Skeletal muscle tissue (tissue), 5 donors: ENCODE measurements at places on chromosomes 5 and 9. TPM values are rescaled to one million over a fixed set of nuclear protein-coding genes. Genes with fewer than 3 reads are reported as not detected.

BAAT gene
- 0.52 TPM for total RNA-seq

GPR21 gene
- 3.1 TPM for total RNA-seq

EGFLAM gene
- 41.8 TPM for total RNA-seq

PTGER4 gene
- 10.4 TPM for total RNA-seq

TPPP gene
- total RNA-seq: 3.7 TPM

MGAT4B gene
- 32.4 TPM for total RNA-seq

IFNA2 gene
- total RNA-seq: not detected

PDE6A gene
- total RNA-seq: not detected

ADRB2 gene
- total RNA-seq: 3.1 TPM

PDE8B gene
- total RNA-seq: 1.0 TPM

RECK gene
- total RNA-seq: 14.6 TPM

ZMAT2 gene
- total RNA-seq: 33.4 TPM

UGT3A2 gene
- total RNA-seq: under 0.01 TPM

TMEM252 gene
- total RNA-seq: not detected

LIFR gene
- total RNA-seq: 101 TPM

CWC27 gene
- total RNA-seq: 9.9 TPM

TTC33 gene
- 17.2 TPM for total RNA-seq

GARIN3 gene
- total RNA-seq: not detected

DOK3 gene
- 5.7 TPM for total RNA-seq

PTGR1 gene
- 53.2 TPM for total RNA-seq

BTNL9 gene
- total RNA-seq: 9.9 TPM

SLC36A2 gene
- under 0.01 TPM for total RNA-seq

RMND5B gene
- total RNA-seq: 29.2 TPM

ARID3C gene
- total RNA-seq: not detected

WDR31 gene
- 2.1 TPM for total RNA-seq

HTR1A gene
- not detected for total RNA-seq

TEX48 gene
- not detected for total RNA-seq

DMGDH gene
- 3.1 TPM for total RNA-seq

MYMK gene
- 8.9 TPM for total RNA-seq

SPATA31D4 gene
- total RNA-seq: not detected

FGF18 gene
- 3.1 TPM for total RNA-seq
